AG09309 (cell line): ENCODE measurements at places on chromosomes 4 and X.

GRCh38 chr4:74366367-74366911, 1.5 kb downstream of the EREG start:
- DNase-seq: no peak

DNA sequence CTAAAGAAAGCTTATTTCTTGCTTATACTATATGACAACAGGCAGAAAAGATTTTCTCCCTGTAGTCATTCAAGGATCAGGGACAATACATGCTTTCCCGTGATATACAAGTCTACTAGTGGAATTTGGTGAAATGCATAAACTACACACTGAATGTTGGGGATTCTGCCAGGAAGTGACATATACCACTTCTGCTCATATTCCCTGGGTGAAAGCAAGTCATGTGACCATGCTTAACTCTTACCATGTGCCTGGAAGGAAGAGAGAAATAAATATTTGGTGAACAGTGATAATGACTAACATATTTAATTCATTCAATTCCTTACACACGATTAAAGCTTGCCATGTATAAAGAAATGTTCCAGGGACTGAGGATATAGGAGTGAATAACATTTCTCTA, 534.6 kb downstream of the PPARGC1A start:
- DNase-seq: no peak

DNA sequence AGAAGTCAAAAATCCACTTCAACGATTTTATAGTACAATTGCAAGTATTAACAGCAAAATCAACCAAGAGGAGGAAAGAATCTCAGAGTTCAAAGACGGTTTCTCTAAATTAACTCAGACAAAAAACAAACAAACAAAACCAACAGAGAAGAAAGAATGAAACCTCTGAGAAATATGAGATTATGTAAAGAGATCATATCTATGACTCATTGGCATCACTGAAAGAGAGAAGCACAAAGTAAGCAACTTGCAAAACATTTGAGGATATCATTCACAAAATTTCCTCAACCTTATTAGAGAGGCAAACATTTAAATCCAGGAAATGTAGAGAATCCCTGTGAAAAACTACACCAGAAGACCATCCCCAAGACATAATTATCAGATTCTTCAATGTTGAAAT, 370.4 kb downstream of the INPP4B start:
- DNase-seq: no peak

- no peak for DNase-seq
Measured at GRCh38 chrX:30561191-30561590, 16.4 kb downstream of the TASL start.

- no peak for DNase-seq
Measured at GRCh38 chr4:97374526-97374925, 768.8 kb downstream of the STPG2 start.

DNA sequence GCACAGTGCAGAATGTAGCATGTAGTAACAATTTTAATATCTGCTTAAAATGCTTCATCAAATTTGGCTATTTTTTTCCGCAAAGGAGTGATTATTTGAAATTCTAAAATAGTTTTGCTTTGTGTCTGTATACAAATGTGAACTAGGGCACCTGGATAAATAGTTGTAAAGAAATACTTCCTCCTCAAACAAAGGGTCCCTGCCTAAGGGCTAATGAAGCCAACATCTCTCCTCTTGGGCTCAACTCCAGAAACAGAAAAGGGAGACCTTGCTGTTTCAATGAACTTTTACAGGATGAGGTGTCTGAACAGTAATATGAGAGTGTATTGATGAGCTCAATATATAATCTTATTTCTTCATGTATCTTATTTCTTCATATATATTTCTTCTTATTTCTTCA, 30.8 kb upstream of the SCOC start:
- no peak for DNase-seq

DNA sequence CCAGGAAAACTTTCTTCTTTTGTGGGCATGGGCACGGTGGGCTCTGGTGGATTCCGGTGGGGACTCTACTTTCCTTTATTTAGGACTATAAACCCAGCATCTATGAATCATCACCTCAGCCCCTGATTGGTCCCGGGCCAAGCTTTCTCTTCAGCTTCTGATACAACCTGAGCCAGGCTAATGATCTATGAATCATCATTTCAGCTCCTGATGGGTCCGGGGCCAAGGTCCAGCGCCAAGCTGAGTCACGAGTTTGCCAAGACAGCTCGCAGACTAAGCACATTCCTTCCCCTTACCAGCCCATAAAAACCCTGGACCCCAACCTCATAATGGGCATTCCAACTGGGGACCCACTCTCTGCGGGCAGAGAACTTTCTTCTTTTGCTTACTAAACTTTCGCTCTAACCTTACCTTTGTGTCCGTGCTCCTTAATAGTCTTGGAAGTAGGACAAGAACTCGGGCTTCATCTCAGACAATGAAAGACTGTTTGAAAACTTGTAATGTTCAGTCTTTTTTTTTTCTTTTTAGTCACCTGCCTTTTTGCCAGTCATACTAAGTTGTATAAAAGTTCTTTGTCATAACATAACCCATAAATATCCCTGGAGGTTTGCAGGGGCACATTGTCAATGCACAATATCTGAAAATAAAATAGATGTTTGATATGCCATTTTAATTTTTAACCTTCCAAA, 904.9 kb upstream of the EPHA5 start:
- no peak for DNase-seq

DNA sequence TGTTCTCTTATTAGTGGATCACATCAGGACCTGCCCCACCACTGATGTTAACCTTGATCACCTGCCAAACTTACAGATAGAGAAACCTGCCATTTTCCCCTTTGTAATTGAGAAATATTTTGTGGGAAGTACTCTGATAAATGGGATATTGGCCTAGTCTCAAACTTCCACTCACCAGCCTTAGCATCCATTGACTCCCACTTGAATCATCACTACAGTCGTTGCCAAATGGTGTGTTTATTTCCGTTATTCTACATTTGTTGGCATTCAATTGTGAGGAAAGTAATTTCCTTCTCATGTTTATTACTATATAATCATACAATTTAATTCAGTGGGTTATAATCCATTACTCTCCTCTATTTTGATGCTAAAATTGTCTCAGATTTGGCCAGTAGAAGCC, 156.4 kb upstream of the CXCL13 start:
- DNase-seq: no peak

DNA sequence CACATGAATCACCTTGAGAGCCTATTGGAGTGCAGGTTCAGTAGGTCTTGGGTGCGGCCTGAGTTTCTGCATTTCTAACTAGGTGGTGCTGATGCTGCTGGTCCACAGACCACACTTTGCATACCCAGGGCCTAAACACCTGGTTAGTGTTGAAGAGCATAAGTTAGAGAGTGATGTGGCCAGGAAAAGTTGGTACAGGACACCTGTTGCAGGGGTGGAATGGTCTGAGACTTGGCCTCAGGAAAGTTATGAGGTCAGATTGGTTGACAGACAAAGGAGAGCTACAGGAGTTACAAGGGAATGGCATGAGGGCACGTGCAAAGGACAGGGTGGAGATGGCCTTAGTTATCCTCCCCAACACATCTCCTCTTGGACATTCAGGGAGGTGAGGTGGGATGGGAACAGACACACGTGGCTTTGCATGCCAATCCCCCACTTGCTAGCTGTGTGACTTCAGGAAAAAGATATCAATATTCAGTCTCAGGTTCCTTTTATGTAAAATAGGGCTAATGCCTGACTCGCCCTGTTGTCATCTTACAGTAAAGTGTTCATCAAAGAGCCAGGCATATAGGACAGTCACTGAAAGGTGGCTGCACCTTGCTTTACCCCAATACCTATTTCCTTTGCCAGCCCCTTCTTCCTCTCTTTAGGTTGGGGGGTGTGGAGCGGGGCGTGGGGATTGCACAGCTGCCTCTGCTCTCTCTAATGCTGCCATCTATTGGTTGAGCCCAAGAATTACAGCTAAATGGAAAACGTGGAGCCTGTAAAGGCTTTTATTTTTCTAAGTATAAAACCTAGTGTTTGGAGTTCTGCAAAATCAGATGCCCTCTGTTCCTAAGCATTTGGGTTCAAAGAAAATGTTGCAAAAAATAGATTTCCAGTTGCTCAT, 47.5 kb downstream of the ATG4A start:
- DNase-seq: no peak

GRCh38 chr4:26017531-26017930, 103.5 kb downstream of the SMIM20 start:
- no peak for DNase-seq
